ENCODE measurements at places on chromosomes 7 and 10.

DNA sequence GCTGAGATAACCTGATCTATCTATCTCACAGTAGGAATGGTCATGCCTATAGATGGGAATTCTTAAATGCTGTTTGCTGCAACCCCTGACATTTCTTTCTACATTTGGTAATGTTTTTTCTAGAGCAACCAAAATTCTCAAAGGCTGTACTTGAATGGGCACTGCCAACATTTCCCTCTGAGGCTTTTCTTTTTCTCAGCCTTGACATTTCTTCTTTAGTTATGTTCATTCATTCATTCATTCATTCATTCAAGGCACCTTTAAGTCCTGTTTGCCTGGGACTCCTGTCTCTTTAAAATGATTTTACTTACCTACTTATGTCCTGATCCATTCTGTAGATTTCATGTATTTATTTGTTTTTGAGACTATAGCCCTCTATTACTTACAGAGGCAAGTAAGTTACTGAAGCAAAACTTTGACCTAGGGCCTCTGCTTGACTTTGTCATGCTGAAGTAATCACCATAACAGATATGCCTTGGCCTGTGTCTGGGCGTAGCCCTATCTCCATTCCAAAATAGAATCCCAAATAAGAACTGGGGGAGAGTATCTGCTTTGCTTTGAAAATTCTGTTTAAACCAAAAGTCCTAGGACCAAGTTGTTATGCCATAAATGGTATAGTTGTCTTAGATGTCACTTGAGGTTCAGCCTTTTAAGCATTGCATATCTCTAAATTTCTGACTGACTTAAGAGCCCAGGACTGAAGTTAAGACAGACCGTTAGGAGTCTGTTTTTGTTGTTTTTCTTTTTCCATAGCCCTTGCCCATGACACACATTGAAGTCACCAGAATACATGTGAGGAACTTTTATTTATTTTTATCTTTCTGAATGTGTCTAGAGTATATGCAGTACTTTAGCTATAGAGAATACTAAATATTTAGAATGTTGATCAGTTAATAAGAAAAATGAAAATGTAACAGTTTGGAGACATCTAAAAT, 59.2 kb downstream of the AKAP9 start:
- DNase-seq: no peak

- no peak for DNase-seq
These were observed 54.0 kb upstream of the KCNIP2 start for GRCh38 chr10:101897633-101898032.

- DNase-seq: no peak
These were observed 9.3 kb downstream of the CLCN1 start for GRCh38 chr7:143325240-143325639.

GRCh38 chr10:93452143-93452542, 30.0 kb downstream of the MYOF start:
- DNase-seq: no peak

- DNase-seq: no peak
These were observed 13.5 kb upstream of the ASCC1 start for GRCh38 chr10:72229261-72230251.

DNA sequence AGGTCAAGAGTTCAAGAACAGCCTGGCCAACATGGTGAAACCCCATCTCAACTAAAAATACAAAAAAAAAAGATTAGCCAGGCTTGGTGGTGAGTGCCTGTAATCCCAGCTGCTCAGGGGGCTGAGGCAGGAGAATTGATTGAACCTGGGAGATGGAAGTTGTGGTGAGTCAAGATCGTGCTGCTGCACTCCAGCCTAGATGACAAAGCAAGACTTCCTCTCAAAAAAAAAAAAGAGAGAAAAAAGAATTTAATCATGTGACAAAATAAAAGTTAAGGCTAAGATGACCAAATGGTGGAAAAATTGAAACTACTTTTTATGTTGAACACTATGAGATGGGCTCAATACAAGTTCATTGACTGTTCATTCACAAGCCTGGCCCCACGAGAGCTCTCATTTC, 141.1 kb upstream of the WDR11 start:
- no peak for DNase-seq

- no peak for DNase-seq
These were observed 106.9 kb upstream of the GNAI1 start for GRCh38 chr7:80027611-80028173.

GRCh38 chr7:42233171-42233570, 3.8 kb downstream of the GLI3 start:
- DNase-seq: no peak

GRCh38 chr10:99523251-99523773, 9.4 kb upstream of the NKX2-3 start:
- DNase-seq: no peak

DNA sequence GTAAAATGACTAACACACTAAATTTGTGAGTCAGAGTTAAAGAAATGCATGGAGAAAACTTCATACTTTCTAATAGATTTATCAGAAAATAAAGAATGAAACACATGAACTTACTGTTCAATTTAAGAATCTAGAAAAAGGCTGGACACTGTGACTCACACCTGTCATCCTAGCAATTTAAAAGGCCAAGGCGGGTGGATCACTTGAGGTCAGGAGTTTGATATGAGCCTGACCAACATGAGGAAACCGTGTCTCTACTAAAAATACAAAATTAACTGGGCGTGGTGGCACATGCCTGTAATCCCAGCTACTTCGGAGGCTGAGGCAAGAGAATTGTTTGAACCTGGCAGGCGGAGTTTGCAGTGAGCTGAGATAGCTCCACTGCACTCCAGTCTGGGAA, 1106.2 kb upstream of the LRRN3 start:
- DNase-seq: no peak

- no peak for DNase-seq
These were observed 133.6 kb upstream of the VWC2 start for GRCh38 chr7:49639808-49640207.

DNA sequence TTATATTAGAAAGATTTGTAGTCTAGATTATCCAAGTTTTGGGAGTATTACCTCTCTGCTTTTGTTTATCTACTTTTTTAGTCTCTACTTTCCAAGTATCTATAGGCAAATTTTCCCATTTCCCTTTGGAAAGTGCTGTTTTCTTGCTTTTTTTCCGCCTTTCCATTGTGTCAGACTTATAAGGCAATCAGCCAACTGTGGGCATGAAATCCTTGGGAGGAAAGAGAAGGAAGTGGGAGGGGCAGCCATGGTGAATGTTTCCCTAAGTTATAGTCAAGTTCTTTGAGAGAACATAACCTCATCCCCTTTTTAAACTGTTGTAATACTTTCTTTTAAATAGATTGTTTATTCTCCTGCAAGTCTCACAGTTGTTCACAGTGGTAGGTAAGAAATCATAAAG, 52.6 kb downstream of the PTEN start:
- DNase-seq: peak; percentile 23

GRCh38 chr7:99137411-99138180, 6.3 kb downstream of the SMURF1 start:
- DNase-seq: no peak

GRCh38 chr10:21522631-21523406, 2.7 kb downstream of the SKIDA1 start:
- peak; percentile 20 for DNase-seq

DNA sequence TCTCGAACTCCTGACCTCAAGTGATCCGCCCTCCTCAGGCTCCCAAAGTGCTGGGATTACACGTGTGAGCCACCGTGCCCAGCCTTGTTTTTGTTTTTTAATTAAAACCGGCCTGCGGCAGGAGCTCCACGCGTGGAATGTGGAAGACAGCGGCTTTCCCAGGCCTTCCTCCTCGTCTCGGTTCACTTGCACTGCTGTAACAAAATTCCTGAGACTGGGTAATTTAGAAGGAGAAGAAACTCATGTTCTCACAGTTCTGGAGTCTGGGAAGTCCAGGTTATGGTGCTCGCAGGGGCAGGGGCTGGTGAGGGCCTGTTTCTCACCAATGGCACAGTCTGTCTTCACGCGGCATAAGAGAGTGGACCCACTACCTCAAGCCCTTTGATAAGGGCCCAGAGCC, 14.4 kb upstream of the CRYGN start:
- DNase-seq: no peak

DNA sequence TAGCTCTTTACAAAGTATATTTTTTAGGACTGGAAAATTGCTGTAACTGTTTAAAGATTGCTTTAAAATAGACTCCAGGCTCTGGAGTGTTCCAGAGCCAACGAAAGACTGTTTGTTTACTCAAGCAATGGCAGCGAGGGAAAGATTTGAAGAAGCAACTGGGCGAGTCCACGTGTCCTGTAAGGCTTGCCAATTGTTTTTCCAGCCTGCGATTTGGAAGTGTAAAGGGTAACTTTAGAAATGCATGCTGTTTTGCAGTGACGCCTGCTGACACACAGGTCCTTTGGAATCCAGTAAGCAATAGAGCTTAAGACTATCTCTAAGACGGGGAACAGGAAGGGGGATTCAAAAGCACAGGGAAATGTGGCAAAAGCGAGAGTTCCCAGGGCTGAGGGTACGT, 55.8 kb downstream of the TACC2 start:
- DNase-seq: no peak

GRCh38 chr10:124672181-124672638, 72.0 kb downstream of the FAM53B start:
- no peak for DNase-seq

- no peak for DNase-seq
These were observed 102.5 kb downstream of the FGFR2 start for GRCh38 chr10:121495719-121496118.

DNA sequence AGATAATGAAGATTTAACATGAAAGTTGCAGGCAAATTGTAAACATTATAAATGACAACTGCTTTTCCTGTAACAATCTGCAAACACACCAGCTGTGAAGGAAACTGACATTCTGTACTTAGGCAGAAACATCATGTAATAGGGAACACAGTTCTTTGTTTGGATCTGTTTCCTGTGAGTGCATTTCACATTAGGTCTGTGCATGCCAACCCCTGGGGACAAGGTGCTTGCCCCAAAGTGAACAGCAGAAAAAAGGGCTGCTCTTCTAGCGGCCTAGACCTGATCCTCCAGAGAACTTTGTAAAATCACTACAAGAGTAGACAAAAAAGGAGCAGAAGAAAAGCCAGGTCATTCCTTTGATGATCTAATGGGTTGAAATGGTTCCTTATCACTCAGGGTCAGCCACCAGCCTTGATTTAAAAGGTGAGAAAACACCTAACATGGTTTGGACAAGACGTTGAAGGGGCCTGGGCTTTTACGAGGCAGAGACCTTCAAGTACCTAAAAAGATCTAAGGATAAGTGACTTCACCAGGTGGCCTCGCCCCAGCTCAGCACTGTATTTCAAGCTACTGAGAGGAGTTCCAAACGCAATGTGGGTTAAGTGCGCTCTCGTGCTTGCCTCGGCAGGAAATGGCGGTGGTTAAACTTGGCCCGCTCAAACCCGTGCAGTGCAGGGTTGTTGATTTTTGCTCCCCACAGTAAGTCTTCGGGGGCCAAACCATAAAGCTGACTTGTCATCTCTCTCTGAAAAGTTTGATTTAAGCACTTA, 249.7 kb downstream of the CREB5 start:
- no peak for DNase-seq

DNA sequence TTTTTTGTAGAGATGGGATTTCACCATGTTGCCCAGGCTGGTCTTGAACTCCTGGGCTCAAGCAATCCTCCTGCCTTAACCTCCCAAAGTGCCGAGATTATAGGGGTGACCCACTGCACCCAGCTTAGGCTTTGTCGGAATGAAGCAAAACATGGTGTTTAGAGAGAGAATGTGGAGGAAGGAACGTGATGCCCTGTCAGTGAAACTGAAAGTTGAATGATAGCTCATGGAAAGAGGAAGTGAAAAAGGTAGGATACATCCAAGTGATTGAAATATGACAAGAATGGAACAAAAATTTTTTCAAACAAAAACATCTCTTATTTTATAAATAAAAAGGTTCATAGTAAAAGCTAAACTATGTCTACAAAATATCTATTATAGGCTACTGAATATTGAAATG, 5.9 kb downstream of the AKAP9 start:
- peak; percentile 67 for DNase-seq

GRCh38 chr7:46725136-46725535, 804.1 kb upstream of the IGFBP3 start:
- DNase-seq: no peak

DNA sequence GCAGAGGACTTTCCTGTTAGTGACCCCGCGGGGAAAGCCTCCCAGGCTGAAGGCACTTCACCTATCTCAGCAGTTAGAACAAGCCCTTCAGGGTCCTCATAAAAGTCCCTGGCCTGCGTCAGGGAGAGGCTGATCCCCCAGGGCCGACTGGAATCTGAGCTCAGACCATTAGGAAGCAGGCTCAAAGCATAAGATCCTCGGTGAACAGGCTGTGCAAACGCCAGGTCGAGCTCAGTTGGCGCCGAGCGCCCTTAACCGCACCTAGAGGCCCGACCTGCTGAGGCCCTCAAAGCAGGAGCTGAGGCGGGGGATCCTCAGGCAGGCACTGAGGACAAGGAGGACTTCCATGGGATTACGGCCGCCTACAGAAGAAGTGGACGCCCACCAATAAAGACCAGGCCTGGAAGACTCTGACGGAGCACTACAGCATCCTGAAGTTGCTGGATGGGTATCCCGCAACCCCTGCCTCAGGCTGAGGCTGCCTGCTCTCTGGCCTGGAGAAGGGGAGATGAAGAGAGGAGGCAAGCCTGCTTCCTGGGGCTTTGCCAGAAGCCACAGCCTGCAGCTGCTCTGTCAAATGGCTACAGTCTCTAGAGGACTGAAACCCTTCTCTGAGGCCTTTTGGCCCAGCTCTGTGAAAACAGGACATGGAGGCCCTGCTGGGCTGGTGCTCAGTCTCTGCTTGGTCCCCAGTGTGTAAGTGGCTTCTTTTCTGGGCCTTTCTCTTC, 29.9 kb downstream of the LIPJ start:
- DNase-seq: no peak

GRCh38 chr7:153322991-153323390, 563.4 kb downstream of the ACTR3B start:
- no peak for DNase-seq

GRCh38 chr7:125876431-125876830, 946.8 kb upstream of the POT1 start:
- DNase-seq: no peak

GRCh38 chr10:125407000-125407502, 246.7 kb upstream of the CTBP2 start:
- no peak for DNase-seq

DNA sequence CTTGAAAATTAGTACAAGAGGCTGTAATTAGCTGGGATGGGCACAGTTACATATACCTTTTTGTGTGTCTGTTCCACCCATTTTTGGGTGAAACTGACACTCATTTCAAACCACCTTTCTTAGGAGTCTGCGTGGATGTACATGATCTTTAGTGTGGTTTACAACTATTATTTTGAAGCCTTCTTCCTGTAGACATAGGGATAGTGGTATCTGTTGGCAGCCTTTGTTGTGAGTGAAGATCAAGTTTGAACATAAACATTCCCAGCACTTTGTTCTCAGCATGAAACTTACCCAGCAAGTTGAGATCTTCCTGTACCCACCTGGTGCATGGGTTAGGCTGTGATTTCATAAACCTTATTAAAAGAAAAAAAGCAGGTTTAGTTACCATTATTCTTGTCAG, 2.0 kb downstream of the BAG3 start:
- DNase-seq: no peak

- peak; percentile 32 for DNase-seq
These were observed 13.1 kb downstream of the CNPY1 start for GRCh38 chr7:155533120-155533826.

- no peak for DNase-seq
These were observed 91.1 kb upstream of the PDGFA start for GRCh38 chr7:610531-611280.

GRCh38 chr10:129397198-129397974, 69.7 kb upstream of the MGMT start:
- DNase-seq: no peak

Data from NB4 (cell line).